ENCODE measurements at places on chromosomes 13 and 19.

GRCh38 chr19:46299004-46299509 is 2.2 kb downstream of the HIF3A start:
- peak; percentile 76 for DNase-seq

GRCh38 chr13:45105895-45106294 is 14.4 kb upstream of the GTF2F2 start:
- no peak for DNase-seq

DNA sequence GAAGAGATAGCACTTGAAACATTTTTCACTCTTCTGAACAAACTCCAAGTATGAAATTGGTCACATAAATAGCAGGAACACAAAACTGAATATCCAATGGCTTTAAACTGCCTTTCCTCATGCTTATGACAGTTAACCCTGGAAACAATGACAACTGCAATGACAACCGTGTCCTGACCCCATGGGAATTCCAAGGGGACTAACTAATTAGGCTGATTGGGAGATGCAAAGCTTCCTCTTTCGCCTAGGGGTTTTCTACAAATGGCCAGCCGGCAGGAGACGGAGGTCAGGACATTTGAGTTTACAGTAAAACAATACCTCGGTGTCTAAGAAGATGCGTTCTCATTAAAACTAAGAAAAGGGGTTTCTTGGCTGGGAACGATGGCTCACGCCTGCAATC is 53.0 kb upstream of the URAD start:
- DNase-seq = no peak

DNA sequence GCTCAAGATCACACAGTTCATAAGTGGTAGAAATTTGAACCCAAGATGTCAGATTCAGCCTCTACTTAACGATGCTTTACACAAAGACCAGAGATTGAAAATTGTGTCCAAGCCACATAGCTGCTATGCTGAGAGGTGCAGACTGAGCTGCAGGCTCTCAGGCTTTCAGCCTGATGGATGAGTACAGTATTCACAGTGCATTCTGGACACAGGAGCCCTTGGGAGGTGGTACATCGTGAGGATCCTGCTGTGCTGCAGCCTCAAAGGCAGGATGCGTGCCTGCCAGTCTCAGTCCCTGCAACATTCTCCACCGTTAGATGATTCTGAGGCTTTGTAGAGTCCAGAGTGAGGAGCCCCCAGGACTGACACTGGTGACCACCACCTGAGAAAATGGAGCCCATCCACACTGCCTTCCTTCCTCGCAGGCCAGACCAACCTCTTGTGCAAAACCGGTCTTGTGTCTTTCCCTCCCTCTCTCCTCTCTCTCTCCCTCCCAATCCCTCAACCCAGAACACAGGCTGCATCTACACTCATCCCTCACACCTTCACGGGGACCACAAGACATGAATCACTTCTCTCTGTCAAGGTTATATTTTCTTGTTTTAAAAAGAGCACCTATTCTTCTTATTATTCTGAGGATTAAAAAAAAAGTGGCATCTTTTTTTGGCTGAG is 203.4 kb upstream of the ZNF507 start:
- DNase-seq = no peak

GRCh38 chr19:34787059-34787824 is 14.2 kb upstream of the ZNF599 start:
- DNase-seq = no peak

DNA sequence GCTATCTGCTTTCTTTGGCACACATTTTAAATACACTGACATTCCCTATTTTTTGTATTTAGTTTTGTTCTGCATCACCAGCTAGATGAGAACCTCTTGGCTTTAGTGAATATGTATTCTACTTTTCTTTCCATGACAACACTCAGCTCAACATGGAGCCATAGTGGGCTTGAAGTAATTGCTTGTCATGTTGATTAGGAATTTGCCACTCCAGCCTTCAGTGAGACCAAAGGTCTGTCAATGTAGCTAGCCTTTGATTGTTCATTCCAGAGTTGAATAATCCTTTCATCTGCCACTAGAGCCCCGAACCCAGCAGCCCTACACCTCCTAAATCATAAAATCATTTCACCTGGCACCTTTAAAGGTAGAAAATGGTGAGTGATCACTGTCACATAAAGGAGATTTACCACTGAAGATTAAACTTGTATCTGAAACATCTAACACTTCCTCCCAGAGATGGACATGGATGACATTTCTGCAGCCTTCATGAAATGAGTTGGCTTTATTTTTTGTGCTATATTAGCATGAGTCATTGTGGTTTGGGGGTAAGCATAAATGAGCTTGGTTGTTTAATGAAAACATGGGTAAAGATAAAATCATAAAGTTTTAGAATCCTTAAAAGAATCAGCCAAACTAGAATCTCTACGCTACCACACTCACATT is 29.2 kb upstream of the GARRE1 start:
- no peak for DNase-seq

DNA sequence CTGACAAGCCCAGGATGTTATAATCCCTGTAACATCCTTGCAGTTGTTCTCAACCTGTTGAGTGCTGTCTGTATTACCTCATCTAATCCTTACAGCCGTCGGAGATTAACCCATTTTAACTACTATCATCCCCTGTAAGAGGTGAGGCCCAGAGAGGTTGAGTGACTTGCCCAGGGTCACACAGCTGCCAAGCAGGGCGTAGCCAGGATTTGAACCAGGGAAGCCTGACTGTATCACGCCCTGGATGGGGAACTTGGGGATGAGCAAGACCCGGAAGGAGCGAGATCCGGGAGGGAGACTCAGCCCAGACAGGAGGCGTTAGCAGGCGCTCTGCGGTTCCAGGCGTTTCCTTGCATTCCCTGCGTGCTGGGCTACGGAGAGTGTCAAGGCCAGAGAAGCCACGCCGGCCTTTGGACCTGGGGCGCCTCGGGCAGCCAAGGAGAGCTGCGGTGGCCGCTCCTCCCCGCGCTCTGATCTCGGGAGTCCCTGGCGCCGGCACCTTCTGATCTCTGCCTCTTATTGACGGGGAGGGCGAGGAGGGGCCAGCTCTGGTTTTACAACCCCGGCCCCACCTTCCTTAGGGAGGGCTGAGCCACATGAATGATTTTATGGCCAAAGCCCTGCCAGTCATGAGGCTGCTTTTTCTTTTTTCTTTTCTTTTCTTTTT is 6.2 kb downstream of the SULT2B1 start:
- DNase-seq = no peak

GRCh38 chr13:67134417-67135129 is 95.6 kb downstream of the PCDH9 start:
- no peak for DNase-seq

GRCh38 chr13:41552031-41552430 is 94.7 kb downstream of the RGCC start:
- no peak for DNase-seq

DNA sequence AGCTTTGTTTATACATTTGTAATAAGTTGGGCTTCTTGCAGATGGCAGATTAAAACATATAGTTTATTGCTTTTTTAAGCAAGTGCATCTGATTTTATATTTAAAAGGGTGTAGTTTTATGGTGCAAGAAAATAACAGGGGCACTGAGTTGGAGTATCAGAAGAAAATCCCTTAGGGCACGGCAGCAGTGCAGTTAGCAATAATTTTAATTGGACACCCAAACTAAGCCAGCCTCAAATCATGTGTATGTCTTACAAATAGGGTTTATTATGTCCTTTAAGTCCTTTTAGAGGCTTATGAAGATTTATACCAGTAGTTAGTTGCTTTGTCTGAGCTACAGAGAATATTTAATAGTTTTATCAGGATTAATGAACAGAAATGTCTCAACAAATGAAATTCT is 57.5 kb downstream of the GPC6 start:
- no peak for DNase-seq

DNA sequence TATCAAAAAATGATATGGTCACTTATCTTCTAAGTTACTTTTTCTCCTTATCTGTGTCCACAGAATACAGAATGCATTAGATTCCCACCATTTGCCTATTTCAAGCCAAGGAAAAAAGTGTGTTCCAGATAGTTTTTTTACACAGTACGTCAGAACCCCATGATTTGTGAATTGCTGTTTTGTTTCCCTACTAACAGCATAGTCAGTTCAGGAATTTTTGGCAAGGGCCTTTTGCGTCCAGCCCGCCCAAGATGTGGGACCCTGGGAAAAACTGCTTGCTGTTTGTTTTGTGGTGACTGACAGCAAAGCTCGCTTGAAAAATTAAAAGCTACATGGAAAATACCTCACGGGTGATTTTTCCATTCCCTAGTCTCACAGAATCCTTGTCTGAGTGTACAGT is 20.4 kb upstream of the FAM216B start:
- DNase-seq = no peak

GRCh38 chr13:49110122-49110912 is 109.8 kb upstream of the MLNR start:
- peak; percentile 73 for DNase-seq

DNA sequence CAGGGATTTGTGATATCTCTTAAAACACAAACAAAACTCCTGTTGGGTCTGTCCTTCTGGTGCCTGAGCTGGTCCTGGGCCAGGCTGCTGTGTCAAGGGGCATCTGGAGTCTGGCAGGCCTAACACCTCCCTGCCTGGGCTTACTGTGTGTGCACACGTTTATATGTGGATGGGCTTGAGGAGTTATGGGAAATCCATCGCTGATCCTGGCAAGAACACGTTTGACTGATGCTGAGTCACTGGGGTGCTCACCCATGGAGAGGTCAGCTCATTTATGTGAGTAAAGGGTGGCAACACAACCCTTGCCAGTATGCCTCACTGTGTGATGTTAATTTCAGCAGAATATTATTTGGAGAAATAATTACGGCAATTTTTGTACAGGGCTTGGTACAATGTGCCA is 44.5 kb upstream of the PCDH8 start:
- peak; percentile 66 for DNase-seq

DNA sequence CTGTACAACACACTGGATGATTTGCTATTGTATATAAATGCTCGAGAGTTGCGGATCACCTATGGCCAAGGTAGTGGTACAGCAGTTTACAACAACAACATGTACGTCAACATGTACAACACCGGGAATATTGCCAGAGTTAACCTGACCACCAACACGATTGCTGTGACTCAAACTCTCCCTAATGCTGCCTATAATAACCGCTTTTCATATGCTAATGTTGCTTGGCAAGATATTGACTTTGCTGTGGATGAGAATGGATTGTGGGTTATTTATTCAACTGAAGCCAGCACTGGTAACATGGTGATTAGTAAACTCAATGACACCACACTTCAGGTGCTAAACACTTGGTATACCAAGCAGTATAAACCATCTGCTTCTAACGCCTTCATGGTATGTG is 21.5 kb downstream of the OLFM4 start:
- DNase-seq = no peak

DNA sequence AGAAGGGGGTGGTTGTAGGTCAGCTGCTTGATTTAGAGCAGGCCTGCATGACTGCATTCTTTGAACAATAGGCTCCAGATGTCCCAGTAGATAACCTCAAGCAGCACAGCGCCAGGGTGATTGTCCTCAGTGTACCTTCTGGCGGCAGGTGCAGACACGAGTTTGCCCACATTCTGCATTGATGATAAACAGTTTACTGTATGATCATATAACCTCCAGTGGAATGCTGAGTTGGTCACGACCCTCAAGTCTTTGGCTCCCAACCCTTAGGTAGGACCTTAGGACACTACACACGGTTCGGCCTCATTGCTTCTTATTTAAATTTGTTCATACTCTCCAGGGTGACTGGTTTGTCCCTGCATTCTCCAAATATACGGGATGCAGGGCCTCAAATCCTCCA is 12.2 kb downstream of the ZNF439 start:
- no peak for DNase-seq

- DNase-seq = no peak
Measured at GRCh38 chr13:49455007-49455398, 10.9 kb downstream of the SETDB2 start.

- no peak for DNase-seq
Measured at GRCh38 chr19:6963244-6963852, 57.9 kb downstream of the MBD3L2B start.

- no peak for DNase-seq
Measured at GRCh38 chr19:15897026-15897737, 692 bp downstream of the CYP4F2 start.

GRCh38 chr13:51564252-51564651 is 20.0 kb upstream of the WDFY2 start:
- DNase-seq = no peak

- DNase-seq = no peak
Measured at GRCh38 chr13:23898101-23898500, 799 bp upstream of the C1QTNF9B start.

DNA sequence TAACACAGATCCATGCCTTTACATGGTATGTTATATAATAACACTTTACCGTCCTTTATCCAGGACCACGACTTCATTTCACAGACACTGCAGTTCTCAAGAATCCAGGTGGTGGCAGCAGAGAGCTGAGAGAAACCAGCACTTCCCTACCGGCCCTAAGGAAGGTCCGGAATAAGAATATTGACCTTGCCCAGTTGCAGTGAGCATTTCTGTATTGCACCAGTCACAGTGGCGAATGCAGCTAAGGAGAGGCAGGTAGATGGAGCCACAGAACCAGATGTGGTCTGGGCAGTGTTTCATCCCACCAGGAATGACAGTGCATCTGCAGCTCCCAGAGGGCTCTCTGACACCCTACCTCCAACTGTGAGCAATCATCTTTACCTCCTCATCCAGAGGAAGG is 44.6 kb downstream of the ZNF787 start:
- no peak for DNase-seq

- peak; percentile 53 for DNase-seq
Measured at GRCh38 chr13:100544866-100545683, 43.5 kb downstream of the GGACT start.

- no peak for DNase-seq
Measured at GRCh38 chr13:51707461-51707860, 96.5 kb downstream of the DHRS12 start.

DNA sequence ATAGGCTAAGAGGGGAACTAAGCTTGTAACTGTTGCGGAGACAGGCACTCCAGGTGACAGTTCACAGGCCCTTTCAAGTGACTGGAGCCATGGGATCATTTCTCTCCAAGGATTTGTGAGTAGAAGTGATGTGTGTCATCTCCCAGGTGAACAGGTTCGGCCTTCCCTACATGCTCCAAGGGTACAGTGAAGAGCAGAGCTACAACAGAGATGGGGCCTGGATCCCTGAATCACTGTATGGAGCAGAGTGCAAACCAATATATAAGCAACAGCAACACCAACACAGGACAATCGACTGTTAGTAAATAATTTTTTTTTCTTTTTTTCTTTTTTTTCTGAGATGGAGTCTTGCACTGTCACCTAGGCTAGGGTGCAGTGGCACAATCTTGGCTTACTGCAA is 15.0 kb downstream of the ZSCAN18 start:
- no peak for DNase-seq

GRCh38 chr13:110442930-110443621 is 118.4 kb downstream of the RAB20 start:
- DNase-seq = no peak

DNA sequence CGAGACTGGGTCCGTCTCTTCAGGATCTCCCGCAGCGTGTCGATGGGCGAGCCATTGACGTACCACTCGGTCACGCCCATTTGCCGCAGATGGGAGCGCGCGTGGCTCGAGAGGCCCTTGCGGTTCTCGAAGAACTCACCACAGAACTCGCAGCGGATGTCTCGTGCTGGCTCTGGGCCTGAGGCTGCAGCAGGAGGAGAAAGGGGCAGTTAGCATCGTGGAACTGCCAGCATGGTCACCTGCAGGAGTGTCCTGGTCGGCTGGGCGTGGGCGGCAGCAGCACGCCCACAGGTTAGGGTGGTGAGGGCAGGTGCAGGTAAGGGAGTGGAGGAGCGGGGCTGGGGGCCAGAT is 8.5 kb upstream of the AKAP8L start:
- DNase-seq = no peak

GRCh38 chr19:15180451-15181390 is 20.1 kb downstream of the NOTCH3 start:
- no peak for DNase-seq

- no peak for DNase-seq
Measured at GRCh38 chr19:38047049-38047438, 140.0 kb downstream of the SIPA1L3 start.
